Activated T-cell treated with anti-CD3 and anti-CD28 coated beads, Interleukin-2, amount 50 U/mL, for 4 hours (primary cell): ENCODE measurements at places on chromosomes 6 and 20.
A peak's percentile ranks its signal among the peaks of the same experiment; 100 is the strongest.

- no peak for DNase-seq
Measured at GRCh38 chr6:38436726-38437465, 202.8 kb downstream of the BTBD9 start.

- DNase-seq: no peak
Measured at GRCh38 chr6:128725271-128726233, 157.4 kb upstream of the LAMA2 start.

DNA sequence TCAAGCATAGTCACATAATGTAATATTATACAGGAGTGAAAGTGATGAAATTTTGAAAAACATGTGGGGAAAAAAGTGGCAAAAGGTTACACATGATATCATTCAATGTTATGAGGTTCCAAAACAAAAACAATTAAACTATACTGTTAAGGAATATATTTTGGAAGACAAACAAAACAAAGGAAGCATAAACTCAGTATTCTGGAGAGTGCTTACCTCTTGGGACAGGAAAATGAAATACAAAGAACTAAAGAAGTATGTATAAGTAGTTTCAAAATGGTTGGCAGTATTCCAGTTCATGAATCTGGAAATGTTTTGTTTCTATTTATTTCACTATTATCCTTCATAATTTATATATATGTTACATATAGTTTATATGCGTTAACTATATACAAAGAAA is 213.5 kb downstream of the MOXD1 start:
- DNase-seq: no peak

GRCh38 chr20:1306316-1307135 is 22.4 kb downstream of the SDCBP2 start:
- DNase-seq: no peak

GRCh38 chr6:42511803-42512422 is 51.9 kb upstream of the UBR2 start:
- DNase-seq: no peak

- no peak for DNase-seq
Measured at GRCh38 chr6:15841937-15842726, 179.3 kb upstream of the DTNBP1 start.

GRCh38 chr6:88349511-88349910 is 183.4 kb upstream of the CNR1 start:
- DNase-seq: no peak

DNA sequence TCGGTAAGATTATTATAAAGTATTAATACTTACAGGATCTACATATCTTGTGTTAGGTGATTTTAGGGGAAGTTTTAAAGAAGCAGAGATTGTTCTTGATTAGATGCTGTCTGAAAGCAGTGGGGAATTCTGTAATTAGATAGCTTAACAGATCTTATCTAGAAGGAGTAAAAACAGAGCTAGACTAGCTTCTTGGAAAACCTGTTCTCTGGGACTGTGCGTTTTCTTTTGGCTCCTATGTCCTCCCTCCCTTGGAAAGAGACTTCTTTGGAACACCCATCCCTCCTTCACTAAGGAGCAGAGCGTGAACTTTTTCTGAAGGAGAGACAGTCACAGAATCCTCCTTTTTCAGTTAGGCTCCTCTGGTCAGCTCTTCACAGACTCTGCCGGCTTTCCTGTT is 83.5 kb upstream of the ZNF184 start:
- no peak for DNase-seq

DNA sequence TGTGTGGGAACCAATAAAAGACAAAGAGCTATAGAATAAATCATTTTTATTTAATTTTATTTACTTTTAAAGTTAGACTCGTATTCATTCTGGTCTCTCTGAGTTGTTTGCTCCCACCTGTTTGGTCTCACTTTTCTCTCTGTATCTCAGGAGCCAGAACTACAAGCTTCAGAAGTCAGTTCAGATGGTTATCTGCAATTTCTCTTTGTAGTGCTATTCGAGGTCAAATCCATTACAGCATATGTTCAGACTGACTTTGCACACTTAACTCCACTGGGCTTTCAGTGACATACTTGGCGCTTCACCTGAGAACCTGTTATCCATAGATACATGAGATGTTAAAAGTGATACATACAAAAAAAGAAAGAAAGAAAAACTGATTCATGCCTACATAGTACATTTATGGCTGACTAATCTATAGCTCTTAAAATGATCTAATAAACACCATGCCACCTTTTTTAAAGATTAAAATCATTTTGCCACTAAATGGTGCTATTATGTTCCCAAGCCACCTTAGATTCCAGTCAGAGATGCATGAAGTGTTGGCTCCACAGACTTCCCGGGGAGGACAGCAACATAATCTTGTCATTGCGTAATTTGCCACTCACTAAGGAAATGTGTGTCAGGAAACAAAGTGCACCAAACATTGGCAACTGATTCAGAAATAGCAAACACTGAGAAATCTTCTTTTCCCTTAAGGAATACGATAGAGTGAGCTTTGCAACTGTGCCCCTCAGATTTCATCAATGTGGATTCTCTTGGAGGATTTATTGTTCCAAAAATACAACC is 396.7 kb downstream of the HACE1 start:
- no peak for DNase-seq

DNA sequence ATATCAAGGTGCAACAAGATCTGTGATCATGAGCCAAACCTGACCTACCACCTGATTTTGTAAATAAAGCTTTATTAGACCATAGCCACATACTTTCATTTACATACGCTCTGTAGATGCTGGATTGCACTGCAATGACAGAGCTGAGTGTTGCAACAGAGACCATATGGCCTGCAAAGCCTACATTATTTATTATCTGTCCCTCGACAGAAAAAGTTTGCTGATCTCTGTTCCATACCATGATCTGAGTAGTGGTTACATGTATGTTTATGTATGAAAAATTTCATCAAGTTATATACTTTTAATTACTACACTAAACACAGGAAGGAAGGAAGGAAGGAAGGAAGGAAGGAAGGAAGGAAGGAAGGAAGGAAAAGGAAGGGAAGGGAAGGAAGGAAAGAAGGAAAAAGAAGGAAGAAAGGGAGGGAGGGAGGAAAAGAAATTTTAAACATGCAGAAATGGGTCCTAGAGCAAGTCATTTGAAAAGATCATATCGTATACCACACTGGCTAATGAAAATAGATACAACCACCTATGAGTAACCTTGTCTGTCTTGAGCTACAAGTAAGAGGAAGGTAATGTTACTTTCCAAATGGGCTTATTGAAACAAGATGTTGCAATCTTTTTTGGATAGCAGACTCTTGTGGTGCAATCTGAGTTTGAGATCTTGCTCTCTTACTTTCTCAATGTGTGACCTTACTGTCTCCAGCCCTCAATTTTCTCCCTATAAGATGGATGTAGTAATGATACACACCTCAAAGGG is 441.0 kb downstream of the KIF16B start:
- no peak for DNase-seq

- DNase-seq: no peak
Measured at GRCh38 chr6:151443454-151443853, 8.5 kb downstream of the RMND1 start.

- no peak for DNase-seq
Measured at GRCh38 chr6:170038708-170039107, 252.2 kb downstream of the DLL1 start.

DNA sequence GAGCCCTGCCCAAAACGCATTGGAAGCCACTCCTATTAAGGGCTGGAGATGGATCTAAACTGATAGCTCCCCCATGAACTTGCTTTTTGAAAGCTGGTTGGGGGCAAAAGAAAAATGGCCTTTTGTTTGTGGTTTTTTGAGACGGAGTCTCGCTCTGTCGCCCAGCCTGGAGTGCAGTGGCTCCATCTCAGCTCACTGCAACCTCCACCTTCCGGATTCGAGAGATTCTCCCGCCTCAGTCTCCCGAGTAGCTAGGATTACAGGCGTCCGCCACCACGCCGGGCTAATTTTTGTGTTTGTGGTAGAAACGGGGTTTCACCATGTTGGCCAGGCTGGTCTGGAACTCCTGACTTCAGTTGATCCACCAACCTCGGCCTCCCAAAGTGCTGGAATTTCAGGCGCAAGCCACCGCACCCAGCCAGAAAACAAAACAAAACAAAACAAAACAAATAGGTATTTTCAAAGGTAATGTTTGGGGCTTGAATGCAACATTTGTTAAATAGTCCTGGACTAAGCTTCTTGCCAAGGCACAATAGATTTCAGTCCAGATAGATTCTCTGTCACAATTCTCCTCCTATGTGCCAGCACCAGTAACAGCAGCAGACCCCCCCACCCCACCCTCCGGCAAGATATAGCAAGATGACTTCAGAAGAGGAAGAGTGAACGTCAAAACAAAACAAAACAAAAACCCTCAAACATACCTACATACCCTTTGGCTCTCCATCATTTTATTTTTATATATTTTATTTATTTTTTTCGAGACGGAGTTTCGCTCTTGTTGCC is 26.5 kb upstream of the ABT1 start:
- no peak for DNase-seq

DNA sequence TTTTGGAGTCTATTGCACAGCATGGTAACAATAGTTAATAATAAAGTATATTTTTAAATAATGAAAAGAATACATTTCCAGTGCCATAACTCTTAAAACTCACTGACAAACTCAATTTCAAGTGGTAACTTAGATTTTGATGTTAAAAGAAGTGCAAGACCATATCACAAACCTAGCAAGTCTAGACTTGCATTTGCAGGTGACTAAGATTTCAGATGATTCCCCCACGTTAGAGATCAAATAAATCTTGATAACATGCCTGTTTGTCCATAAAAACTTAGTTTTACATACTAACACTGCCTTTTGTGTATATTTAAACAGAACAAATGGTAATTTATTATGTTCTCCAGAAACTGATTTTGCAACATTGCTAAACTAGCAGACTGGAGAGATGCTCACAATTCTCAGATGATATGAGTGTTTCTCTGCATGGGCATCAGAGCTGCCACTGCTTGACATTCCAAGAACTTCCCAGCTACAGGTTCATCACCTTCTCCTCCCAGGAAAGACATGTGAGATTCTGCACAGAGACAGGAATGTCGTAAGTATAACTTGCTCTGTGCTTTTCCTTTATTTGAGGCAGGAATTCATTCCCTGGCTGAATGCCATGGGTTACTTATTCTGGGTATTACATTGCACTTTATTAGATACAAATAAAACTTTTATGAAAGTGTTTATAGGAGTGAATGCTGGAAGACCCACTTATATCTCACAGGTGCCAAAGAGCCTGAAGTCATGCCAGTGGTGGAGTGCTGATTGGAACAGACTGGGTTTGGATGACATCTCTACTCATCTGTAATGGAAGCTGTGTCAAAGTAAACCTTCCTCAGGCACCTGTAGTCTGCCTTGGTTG is 160.2 kb upstream of the FOXA2 start:
- no peak for DNase-seq

- no peak for DNase-seq
Measured at GRCh38 chr6:117619178-117619577, 16.9 kb upstream of the GOPC start.

GRCh38 chr6:71395731-71396409 is 107.3 kb downstream of the OGFRL1 start:
- DNase-seq: no peak

- DNase-seq: no peak
Measured at GRCh38 chr20:19952392-19952791, 64.8 kb upstream of the NAA20 start.

DNA sequence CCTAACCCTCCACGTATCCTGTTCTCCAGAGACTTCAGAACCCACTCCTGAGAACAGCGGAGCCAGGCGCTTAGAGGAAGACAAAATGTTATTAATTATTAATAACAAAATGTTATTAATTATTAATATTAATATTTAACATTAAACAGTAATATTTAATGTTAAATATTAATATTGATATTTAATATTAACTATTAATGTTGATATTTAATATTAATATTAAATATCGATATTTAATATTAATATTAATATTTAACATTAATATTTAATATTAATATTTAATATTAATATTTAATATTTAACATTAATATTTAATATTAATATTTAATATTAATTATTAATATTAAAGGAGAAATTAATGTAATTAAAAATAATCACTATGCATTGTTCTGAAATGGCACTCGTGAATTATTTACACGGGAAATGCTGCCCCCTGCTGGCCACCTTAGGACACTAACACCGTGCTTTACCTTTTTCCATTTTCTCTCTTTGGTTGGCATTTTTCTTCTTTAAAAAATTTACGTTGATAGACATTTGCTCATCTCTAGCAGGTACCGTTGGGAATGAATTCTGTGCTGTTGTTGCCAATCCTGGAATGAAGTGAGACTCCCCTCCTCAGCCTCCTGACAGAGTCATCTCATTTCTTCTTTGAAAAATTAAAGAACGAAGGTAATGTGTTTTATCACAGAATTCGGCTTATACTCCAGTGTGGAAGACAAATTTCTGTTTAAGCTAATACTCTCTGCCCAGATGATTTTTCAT is 7.5 kb upstream of the GGTLC1 start:
- DNase-seq: peak; percentile 67

GRCh38 chr6:154379585-154379984 is 23.0 kb upstream of the IPCEF1 start:
- no peak for DNase-seq

GRCh38 chr20:60138256-60139220 is 180.3 kb downstream of the CDH26 start:
- peak; percentile 12 for DNase-seq

DNA sequence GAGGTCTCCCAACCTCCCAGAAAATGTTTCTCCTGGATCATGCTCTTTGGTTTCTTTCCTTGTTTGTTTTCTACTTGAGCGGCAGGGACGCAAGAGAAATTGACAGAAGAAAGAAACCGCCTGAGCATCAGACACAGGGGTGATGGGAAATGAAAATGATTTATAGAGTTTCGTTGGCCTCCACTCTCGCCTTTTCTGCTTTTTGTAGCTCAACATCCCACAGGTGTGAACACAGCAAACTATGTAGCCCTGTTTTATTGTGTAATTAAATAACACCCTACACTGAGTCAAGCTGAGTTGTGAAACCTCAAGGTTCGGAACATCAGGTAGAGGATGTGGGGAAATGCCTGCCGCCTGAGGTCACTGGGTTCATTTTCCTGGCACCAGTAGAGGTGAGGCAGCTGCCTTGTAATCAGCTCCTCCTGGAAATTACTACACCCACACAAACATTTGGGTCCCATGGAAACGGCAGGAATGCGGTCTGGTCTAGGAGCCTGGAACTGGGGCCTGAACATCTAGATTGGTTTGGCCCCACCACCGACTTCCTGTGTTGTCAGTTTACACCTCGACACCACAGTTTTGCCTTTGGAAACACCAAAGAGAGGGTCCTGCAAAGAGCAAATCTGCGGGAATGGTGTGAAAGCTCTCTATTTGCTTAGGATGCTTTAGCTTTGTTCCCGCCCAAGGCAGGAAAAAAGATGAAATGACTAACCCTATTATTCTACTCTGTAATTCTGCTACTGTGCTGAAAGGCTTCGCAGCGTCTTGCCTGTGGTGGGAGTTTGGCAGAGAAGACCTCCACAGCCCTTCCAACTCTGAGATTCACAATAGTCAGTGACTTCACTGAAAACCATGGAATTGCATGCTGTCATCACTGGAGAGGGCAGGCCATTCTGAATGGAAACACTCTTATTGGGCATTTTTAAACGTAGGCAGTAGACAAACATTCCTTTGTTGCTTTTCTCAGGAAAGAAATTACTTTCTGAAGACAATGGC is 53.0 kb downstream of the ADAT2 start:
- peak; percentile 10 for DNase-seq

- DNase-seq: no peak
Measured at GRCh38 chr6:48628316-48628715, 517.3 kb upstream of the PTCHD4 start.
